Keratinocyte (primary cell): ENCODE measurements at places on chromosomes 1 and 21. TPM values are rescaled to one million over a fixed set of nuclear protein-coding genes. Genes with fewer than 3 reads are reported as not detected.

GRCh38 chr1:59061876-59062275 is 235.0 kb upstream of the FGGY start:
- DNase-seq, result no peak

DNA sequence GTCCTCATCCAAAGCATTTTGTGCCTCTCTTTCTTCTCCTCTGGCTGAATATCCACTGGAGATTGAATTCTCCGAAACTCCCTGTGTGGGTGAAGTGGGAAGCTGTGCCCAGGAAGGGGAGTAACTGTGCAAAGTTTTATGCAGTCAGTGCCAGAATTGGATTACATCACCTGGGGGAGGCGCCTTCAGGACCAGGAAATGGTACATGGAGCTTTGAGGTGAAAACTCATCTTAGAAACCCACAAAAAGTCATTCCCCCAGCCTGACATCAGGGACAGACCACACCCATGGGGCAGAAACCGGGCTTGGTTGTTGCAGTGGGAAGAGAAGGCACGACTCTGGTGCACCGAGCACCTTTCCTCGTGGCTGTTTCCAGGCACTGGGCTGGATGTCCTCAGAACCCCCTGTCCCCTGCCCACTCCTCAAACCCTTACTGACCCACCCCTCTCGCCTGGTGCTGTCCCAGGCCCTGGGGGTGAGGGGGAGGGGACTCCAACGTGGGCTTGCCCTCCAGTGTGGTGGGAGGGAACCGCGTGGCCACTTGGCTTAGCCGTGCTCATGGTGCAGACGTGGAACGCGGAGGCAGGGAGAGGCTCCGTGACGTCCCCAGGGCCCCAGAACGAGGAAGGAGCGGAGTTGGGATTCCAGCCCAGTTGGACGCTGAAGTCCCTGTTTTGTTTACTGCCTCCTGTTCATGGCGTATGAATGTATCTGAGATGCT is 15.7 kb downstream of the TFF3 start:
- no peak for DNase-seq

DNA sequence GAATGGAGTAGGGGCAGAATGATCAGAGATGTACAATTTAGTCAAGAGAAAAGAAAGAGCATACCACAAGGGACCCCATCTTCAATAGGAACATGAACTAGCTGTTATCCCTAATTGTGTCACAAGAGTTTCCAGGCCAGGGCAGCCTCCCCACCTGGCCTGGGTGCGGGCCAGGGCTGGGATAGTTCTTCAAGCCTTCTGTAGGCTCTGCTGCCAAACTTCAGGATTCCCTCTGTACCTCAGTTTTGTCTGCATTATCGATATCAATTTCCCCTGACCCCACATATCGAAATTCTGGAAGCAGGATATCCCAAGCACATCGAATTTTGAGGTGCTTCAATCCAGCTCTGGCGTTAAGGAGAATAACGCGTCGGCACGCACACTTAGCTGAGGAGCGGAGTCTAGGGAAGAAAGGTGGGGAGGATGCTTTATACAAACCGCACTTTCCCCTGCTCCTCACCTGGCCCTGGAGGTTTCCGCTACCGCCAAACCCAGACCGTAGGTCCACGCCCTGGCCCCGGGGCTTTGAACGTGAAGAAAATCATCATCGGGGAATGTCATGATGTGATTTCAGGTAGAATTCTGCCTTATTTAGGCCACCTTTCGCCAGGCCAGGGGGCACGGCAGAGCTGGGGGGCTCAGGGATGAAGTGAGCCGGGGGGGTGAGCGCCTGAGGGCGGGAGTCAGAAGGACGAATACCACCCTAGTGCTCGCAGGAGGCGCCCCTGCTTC is 7.4 kb downstream of the HLX start:
- no peak for DNase-seq

DNA sequence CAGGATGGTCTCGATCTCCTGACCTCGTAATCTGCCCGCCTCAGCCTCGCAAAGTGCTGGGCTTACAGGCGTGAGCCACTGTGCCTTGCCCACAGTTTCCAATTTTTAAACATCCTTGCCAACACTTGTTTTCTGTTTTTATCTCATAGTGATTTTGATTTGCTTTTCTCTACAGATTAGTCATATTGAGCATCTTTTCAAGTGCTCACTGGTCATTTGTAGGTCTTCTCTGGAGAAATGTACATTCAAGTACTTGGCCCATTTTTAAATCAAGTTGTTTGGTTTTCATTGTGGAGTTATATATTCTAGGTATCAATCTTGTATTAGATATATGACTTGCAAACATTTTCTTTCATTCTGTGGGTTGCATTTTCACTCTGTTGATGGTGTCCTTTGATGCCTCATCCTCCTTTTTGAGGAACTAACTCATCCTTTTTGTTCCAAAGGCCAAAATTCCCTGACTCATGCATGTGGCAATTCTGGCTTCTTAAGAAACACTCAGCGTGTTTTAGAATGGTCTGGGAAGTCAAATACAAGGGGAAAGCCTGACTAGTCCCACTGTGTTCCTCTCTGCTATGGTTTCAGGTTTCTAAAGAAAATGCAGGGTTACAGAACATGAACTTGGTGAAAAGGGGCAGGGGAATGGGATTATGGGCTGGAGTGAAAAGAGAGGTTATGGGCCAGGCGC is 37.3 kb downstream of the PTAFR start:
- no peak for DNase-seq

The EXTL1 gene
- polyA plus RNA-seq, result 0.11 to 0.13 TPM in 2 of 3 replicates, not detected in the other

- DNase-seq, result no peak
Observed at GRCh38 chr1:66355756-66356155, 178.2 kb upstream of the SGIP1 start.

The TSPAN1 gene
- polyA plus RNA-seq, result 312 to 376 TPM (median 362 TPM) in 3 replicates

DNA sequence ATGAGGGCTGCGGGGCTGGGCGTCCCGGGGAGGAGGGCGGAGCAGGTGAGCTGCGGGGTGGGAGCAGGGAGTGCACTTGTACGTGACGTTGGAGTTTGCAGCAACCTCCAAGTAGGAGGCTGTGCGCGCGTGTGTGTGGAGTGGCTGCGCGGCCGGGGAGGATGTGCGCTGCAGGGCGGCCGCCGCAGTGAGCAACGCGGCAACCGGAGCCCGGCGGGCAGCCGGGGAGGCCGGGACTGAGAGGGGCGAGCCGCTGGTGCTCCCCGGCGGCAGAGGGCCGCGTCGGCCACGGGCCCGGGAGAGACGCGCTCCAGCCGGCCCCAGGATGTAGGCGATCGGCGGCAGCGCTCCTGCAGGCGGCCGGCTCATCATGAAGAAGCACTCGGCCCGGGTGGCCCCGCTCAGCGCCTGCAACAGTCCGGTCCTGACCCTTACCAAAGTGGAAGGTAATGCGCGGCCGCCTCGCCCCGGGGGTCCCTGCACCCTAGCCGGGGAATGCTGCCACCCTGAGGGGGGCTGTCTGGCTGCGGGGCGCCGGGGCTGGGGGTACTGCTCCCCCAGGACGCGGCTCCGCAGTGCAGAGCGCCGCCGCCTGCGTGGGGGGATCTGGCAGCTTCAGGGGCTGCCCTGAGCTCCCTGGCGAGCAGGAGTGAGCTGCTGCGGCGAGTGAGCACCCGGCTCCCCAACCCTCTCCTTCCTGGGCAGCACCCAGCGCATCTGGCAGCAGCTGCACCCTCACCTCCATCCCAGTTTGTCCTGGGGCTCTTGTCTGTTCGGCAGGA is 158.9 kb upstream of the COA6 start:
- no peak for DNase-seq

GRCh38 chr1:5966543-5967205 is 25.6 kb downstream of the NPHP4 start:
- DNase-seq, result no peak

DNA sequence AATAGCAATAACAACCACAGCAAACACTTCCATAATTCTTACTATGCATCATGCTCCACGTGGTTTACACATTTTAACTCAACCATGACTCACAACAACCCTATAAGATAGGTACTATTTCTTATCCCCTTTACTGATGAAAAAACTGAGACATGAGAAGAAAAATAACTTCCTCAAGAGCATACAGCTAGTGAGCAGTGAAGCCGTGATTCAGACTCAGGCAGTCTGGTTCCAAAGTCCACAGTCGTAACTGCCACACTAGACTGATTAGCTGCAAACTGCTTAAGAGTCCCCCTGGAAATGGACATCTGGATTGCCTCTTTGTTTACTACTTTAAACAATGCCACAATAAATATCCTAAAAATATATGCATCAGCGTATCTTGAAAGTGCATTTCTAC is 55.7 kb downstream of the PLD5 start:
- no peak for DNase-seq

DNA sequence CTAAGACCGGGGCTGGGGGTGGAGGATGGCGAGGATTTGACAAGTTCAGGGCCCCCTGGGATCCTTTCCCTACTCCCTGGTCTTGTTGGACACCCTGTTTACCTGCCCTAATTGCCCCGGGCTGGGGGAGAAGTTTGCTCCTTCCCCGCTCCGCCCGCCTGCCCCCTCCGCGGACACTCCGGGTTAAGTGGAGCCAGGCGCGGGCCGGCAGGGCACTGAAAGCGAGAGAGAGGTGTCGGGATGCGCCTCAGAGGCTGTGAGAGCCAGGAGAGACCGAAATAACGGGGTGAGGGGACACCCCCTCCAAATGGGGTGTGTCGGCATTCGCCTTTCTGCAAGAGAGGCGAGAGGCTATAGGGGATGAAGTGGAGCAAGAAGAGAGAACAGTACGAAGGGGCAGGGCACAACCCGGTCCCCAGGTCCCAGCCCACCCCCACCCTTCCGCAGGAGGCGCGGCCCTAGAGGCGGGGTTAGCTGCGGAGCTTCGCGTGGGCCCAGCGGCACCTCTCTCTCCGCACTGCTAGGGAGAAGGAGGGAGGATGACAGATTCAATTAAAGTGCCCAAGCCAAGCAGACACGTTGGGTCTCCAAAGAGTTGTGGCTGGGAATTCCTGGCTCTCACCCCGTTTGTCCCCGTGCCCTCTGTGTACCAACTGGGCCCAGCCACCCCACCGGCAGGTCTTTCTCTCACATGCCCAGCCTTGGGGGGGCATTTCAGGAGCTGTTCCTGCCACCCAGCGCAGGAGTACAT is 3.8 kb downstream of the EFNA3 start:
- DNase-seq, result no peak

DNA sequence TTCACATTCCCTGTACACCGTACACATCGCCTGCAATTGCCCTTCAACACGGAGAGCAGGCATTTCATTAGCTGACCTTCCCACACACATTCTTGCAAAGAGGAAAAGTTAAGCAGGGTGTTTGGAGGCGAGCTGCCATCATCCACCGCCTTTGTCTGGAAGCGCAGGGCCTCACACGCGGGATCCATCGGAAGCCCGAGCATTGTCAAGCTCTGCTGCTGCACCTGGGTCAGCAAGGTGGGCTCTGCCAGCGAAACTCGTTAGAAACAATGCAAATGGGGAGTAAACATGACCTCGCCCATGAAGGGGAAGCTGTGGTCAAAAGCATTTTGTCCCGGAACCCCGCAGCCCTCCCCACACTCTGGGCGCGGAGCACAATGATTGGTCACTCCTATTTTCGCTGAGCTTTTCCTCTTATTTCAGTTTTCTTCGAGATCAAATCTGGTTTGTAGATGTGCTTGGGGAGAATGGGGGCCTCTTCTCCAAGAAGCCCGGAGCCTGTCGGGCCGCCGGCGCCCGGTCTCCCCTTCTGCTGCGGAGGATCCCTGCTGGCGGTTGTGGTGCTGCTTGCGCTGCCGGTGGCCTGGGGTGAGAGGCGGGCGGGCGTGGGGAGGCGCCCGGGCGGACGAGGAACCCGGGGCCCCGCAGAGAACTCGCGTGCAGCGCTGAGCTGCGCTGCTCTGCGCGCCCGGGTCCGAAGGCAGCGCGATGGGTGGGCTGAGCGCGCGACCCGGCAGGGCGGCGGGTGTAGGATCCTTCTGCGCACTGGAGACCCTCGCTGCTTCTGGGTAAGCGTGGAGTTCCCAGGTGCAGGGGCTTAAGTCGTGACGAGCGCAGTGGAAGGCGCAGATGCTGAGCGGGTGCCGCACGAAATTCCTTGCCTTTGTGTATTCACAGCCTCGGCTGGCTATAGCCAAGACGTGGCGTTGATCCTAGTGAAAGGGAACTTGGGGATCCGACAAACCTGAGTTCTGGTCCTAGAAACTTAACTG is at the start of gene CR1:
TSS of gene CR1 (plus strand) at position 357 of the 992 bp plus-strand sequence. CDS start at position 468, 111 bp downstream.
- DNase-seq, result no peak

The FBLIM1 gene
- 144 to 223 TPM (median 185 TPM) in 3 replicates for polyA plus RNA-seq

The IGSF9 gene
- polyA plus RNA-seq, result 4.2 to 6.0 TPM (median 5.8 TPM) in 3 replicates

GRCh38 chr1:26049531-26050247 is 3.8 kb upstream of the SLC30A2 start:
- no peak for DNase-seq

- no peak for DNase-seq
Observed at GRCh38 chr1:161834967-161835550, 68.9 kb downstream of the ATF6 start.

GRCh38 chr1:87683196-87683956 is 354.7 kb downstream of the LMO4 start:
- DNase-seq, result no peak

The FAM163A gene
- polyA plus RNA-seq, result not detected in 3 replicates

DNA sequence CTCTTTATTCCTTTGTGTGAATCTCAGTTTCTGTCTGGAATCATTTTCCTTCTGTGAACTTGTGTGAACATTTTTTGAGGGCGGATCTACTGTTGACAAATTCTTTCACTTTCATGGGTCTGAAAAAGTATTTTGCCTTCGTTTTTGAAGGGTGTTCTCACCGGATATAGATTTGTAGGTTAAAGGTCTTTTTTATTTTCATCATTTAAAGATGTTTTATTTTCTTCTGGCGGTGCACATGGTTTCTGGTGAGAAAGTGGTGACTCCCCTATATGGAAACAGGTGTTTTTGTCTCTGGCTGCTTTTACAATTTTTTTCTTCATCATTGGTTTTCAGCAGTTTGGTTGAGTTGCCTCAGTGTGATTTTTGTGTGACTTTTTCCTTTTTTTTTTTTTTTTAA is 94.9 kb downstream of the DYRK1A start:
- no peak for DNase-seq

DNA sequence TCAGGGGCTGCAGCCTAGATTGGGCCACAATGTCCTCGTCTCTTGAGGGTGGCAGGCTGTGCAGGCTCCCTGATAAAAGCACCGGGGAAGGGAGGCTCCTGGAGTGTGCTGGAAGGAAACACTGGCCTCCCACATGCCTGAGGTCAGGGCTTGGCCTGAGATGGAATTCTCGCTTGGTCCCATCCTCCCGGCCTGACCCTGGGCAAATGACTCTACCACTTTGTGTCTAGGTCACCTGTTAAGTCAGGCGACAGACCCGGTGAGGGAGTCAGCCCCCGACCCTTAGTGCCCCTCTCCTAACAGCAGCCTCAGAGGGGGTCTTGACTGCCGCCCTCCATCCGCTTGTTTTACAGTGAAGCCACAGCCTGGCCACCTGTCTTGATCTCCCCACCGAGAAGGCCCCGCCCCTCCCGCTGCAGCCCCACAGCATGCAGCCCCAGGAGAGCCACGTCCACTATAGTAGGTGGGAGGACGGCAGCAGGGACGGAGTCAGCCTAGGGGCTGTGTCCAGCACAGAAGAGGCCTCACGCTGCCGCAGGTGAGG is 2.5 kb downstream of the SMIM1 start:
- no peak for DNase-seq
